RPMI7951 (cell line): ENCODE measurements at places on chromosomes 16 and 17. TPM values are rescaled to one million over a fixed set of nuclear protein-coding genes. Genes with fewer than 3 reads are reported as not detected.

FOXO3B gene
- 0.98 and 1.6 TPM in 2 replicates for total RNA-seq

FAM20A gene
- total RNA-seq, result 0.36 and 0.68 TPM in 2 replicates

MSLN gene
- 0.10 TPM in 1 of 2 replicates, not detected in the other for total RNA-seq

RMI2 gene
- 33.2 and 33.4 TPM in 2 replicates for total RNA-seq

TP53TG3 gene
- 0.10 and 1.8 TPM in 2 replicates for total RNA-seq

B3GNT9 gene
- 24.0 and 25.6 TPM in 2 replicates for total RNA-seq

TIGD7 gene
- 4.4 and 5.0 TPM in 2 replicates for total RNA-seq

CCL7 gene
- total RNA-seq, result 0.68 TPM in 1 of 2 replicates, not detected in the other

TPPP3 gene
- total RNA-seq, result 0.24 and 0.29 TPM in 2 replicates

CPHXL2 gene
- not detected in 2 replicates for total RNA-seq
